NCI-H1417 (cell line): ENCODE measurements at places on chromosomes 6 and 20.
A peak's percentile ranks its signal among the peaks of the same experiment; 100 is the strongest.

DNA sequence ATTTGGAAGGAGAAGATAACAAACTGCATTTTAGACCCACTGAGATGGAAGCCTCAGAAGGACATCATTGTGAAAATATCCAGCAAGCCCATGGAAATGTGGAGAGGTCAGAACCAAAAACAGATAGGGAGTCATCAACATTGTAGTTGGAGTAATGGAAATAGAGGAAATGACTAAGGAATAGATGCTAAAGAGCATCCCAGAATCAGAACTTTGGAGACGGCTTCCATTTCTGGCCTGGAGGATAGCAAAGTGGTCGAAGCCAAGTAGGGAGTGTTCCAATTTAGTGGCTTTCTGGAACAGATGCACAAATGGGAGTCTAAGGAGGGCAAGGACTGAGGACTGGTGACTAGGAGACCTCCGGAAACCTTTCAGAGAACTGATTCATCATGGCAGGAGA is 3.6 kb downstream of the BEND6 start:
- no peak for DNase-seq

DNA sequence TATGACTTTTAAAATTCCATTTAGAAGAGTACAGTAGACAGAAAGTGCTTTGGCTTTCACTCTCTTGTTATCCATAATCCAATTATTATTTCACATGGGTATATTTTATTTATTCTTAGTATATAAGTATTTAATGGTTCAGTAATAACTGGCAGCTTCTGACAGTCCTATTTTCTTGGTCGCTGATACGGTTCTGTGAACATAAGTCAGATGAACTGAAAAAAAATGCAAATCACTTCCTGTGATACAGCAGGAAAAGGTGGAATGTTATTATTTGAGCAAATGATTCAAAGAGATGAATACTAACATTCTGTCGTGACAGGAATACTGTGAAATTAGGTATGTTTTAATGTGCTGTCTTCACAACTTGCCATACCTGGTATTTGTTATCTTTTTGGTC is 132.3 kb downstream of the ARHGAP18 start:
- no peak for DNase-seq

- DNase-seq: no peak
Observed at GRCh38 chr20:48295445-48295903, 510.2 kb upstream of the SULF2 start.

DNA sequence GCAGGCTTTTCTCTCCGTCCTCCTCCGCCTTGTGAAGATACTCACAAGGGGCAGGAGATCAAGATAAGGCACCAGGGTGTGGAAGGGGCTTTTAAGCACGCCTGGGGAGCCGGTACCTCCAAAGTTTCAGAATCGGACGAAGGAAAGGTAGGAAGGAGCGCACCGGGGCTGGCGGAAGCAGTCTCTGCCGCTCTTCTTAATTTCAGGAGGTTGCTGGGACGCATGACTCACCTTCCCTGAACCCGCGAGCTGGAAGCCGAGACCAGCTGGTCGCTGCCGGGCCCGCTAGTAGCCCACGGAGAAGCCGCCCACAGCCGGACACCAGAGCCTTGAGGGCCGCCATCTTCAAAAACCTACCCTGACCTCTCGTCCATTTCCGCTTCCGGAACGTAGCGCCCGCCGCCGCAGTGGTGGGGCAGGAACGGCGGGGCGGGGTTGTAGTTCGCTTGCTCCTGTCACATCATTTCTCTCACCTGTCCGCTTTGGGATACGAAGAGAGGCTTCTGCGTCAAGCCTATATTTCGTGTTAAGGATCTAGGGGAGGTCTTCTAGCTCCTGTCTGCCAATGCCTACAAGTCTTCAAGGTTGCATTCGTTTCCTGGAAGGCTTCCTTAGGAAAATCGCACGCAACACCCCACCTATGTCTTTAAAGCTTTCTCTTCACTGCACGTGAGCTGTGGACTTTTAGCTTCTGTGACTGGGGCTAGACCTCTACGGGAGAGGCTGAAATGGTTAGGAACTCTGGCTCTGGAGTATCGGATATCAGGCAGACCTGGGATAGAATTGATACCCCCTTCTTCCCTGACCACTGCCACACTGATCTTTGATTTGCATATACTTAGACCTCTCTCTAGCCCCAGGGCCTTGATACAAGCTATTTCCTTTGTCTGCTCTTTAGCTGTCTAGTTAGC is at the start of gene MRPS18A:
Gene MRPS18A (minus strand): TSS at position 355 of the 911 bp plus-strand sequence. CDS start 12 bp downstream, at position 343.
- DNase-seq: peak; percentile 81

- no peak for DNase-seq
Observed at GRCh38 chr6:165937564-165938358, 229.9 kb downstream of the TBXT start.

DNA sequence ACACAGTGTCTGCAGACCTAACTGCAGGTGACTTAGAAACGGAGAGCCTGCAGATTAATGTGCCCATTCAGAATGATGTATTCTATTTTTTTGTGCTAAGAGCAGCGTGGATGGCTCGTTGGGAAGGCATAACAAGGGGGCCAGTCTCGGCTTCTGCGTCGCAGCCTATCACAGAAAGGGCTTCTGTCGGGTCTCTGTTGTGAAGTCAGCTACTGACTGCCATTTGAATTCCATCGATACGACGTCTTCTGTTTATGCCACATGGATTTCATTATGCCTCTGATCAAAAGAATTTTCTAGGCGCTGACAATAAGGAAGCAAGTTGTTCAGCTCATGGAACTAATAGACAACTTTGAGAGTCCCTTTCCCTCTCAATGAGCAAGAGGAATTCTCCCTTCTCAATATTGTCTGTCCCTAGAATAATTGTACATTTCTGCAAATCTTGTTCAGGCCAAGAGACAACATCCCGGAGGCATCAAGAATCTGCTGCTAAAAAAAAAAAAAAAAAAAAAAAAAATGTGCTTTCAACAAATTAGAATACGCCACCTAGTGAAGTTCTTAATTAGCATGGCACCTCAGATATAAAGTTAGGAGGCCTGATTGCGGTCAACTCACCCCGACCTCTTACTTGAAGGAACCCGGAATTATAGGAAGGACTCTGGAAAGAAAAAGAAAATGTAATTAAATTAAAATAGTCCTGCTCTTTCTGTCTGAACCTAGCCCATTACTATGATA is 223.9 kb downstream of the TSHZ2 start:
- DNase-seq: no peak

DNA sequence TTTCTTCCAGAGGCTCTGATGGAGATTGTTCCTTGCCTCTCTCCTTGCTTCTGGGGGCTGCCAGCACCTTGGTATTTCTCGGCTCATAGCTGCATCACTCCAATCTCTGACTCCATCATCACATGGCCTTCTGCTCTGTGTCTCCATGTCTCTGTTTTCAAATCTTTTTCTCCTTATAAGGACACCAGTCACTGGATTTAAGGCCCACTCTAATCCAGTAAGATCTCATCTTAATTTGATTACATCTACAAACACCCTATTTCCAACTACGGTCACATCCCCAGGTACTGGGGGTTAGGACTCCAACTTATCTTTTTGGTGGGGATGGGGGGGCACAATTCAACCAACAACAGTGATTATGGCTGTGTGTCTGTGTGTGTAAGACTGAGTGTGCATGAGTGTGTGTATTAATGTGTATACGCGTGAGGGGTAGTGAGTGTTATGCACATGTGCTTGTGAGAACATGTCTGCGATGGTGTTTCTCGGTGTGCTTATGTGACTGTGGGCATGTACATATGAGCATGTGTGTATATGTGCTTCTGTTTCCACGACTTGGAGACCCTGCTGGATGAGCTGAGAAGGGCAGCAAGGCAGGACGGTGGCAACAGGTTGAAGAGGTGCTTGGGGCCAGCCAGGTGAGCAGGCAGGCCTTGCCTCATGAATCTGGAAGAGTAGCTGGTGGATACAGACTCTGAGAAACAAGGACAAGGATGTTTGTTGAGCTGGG is 130.5 kb downstream of the MRPL14 start:
- DNase-seq: no peak

- peak; percentile 74 for DNase-seq
Observed at GRCh38 chr6:12012558-12013306, 620 bp downstream of the HIVEP1 start.

- DNase-seq: no peak
Observed at GRCh38 chr6:135054226-135054568, 425 bp downstream of the HBS1L start.

GRCh38 chr6:96917098-96917497 is 7.4 kb upstream of the KLHL32 start:
- DNase-seq: no peak

- DNase-seq: no peak
Observed at GRCh38 chr20:37464611-37465010, 56.4 kb upstream of the NNAT start.
